Activated naive CD8-positive, alpha-beta T cell treated with anti-CD3 and anti-CD28 coated beads for 36 hours (primary cell): ENCODE measurements at places on chromosomes 6 and 20. TPM values are rescaled to one million over a fixed set of nuclear protein-coding genes. Genes with fewer than 3 reads are reported as not detected.
A peak's percentile ranks its signal among the peaks of the same experiment; 100 is the strongest.

DNA sequence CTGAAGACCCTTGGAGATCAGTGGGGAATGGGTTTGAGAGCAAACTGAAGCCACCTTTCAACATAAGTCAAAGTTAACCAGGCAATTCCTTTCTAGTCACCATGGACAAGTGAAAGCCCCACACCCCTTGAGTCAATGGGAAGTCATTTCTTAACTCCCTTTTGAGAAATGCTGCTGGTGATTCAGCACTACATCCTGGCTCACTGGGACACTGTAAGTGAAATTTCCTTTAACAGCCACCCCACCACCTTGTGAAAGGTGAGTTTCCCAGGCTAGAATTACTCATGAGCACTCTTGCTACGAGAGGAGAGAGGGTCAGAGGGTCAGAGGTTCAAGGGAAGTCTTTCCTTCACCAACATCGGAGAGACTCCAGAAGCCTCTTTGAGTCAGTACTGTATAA is 93.3 kb upstream of the MARCKS start:
- no peaks in the 10 kb centered on the region for H3K36me3 ChIP-seq
- no peak overlapping the region for H3K27ac ChIP-seq
- DNase-seq = no peak
- H3K4me1 ChIP-seq = peaks cover 7% of the 10 kb centered on the region
- H3K4me3 ChIP-seq = no peak overlapping the region

GRCh38 chr6:84752118-84752850 is 12.1 kb downstream of the TBX18 start:
- DNase-seq = no peak
- no peak overlapping the region for H3K27ac ChIP-seq
- H3K36me3 ChIP-seq = no peaks in the 10 kb centered on the region
- H3K4me3 ChIP-seq = no peak overlapping the region
- peaks cover 9% of the 10 kb centered on the region for H3K27me3 ChIP-seq
- H3K4me1 ChIP-seq = no peaks in the 10 kb centered on the region

DNA sequence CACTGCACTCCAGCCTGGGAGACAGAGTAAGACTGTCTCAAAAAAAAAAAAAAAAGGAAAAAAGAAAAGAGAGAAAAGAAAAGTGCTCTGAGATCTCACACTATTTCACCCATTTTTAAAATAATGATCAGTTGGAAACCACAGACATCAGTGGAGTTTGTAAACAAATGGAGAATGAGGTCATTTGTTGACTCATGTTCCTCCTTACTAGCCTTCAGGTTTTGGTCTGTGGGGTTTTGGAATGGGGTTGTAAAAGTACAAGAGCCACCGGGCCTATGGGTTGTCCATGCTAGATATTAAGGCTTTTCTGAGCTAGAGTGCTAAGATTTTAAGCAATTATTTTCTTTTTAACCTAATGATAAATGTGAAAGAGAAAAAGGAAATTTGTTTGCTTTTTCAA is 104.4 kb upstream of the PRL start:
- no peak overlapping the region for H3K4me3 ChIP-seq
- no peak overlapping the region for H3K27ac ChIP-seq
- H3K27me3 ChIP-seq = no peaks in the 10 kb centered on the region
- DNase-seq = no peak
- H3K36me3 ChIP-seq = no peaks in the 10 kb centered on the region

DNA sequence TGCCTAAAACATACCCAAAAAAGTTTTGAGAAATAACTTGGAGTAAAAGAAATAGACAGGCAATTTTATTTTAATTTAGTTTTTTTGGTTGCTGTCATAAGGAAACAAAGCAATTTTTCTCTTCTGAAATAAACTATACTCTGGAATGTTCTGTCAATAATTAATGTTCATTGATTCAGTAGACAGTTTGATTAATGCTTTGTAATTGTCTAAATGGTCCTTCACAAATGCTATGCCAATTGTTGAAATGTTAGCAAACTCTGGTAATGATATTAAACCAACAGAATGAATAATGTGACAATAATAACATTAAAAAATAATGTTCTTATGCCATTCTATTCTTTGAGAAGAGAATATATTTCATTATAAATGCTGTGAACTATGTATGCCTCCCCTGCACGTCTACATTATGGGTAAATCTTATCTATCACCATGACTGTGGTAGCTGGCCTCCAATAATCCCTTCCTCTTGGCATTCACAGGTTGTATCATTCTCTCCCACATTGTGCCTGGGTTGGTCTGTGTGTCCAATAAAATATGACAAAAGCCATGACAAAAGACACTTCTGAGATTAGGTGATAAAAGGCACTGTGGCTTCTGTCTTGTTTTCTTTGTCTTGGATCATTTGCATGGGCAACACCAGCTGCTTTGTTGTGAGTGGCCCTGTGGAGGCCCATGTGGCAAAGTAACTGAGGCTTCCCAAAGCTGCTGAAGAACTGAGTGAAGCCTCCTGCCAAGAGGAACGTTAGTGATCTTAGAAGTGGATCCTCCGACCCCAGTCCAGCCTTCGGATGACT is 25.1 kb downstream of the IL20RA start:
- no peaks in the 10 kb centered on the region for H3K4me1 ChIP-seq
- H3K4me3 ChIP-seq = no peak overlapping the region
- no peaks in the 10 kb centered on the region for H3K36me3 ChIP-seq

DNA sequence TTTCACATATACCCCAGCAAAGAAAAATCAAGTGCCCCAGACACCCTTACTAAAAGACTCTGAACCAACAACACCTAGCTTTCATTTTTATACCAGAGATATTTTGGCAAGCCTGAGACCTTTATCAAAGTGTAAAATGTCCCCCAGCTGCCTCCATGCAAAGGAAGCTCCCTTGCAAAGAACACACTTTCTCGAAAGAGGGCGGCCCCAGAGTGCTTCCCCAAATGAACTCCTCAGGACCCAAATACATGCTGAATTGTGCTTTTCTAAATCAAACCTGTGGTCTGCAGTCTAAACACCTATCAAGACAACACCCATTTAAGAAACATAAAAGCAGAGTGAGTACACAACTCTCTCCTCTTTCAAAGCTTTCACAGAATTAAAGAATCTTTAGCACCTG is 490 bp downstream of the IPCEF1 start:
- no peak overlapping the region for H3K4me3 ChIP-seq
- DNase-seq = no peak
- no peaks in the 10 kb centered on the region for H3K27me3 ChIP-seq
- H3K36me3 ChIP-seq = peaks cover 9% of the 10 kb centered on the region
- H3K27ac ChIP-seq = no peak overlapping the region

DNA sequence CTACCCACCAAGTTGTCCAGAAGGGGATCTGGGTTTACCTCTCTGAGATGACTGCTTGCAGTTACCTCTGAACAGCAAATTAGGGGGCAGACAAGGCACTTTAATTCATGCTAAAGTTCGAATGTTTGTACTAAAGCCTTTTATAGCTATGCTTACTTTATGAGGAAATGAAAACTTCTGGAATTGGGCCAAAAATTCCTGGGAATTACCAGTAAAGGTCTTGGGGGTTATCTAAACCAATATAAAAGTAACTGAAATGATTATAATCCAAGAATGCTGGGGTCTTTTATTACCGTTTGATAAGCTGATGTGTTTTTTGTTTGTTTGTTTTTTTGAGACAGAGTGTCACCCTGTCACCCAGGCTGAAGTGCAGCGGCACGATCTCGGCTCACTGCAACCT is 7.9 kb upstream of the LZTS3 start:
- DNase-seq = no peak
- peaks cover 2% of the 10 kb centered on the region for H3K36me3 ChIP-seq
- no peak overlapping the region for H3K4me3 ChIP-seq

DNA sequence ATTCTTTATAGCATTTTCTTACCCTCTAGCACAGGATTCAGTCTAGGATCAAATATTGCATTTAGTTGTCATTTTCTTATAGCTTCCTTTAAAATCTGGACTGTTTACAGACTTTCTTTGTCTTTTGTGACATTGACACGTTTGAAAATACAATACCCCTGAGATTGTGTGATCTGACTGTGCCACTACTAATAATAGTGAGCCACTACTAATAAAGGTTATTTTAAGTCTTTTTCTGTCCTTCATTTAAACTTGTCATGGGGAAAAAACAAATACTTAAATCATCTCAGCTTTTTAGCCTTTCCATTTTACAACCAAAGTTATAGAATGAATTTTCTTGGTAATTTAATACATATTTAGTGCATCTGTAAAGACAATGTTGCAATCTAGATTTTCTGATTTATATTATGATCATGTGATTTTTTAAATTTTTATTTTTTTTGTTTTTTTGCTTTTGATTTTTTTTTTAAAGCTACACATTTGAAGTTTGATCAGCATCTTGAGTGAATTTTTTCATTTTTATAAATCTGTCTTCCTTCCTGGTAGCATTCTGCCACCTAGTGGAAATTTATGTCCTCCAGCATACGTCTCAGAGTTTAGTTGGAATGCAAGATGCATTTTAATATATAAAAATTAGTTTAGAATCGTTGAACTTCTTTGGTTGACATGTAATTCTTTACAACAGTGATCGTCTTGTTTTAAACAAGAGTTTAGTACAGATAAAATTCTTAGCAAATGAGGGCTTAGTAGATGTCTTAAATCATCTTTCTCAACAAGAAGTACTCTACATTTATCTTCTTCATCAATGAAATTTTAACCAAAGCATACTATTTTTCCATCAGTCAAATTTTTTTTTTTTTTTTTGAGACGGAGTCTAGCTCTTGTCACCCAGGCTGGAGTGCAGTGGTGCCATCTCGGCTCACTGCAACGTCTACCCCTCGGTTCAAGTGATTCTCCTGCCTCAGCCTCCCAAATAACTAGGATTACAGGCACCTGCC is 119.4 kb downstream of the NCOA3 start:
- DNase-seq = no peak
- H3K27ac ChIP-seq = peak overlapping the region; percentile 60
- no peak overlapping the region for H3K4me3 ChIP-seq
- H3K27me3 ChIP-seq = no peaks in the 10 kb centered on the region
- peaks cover 24% of the 10 kb centered on the region for H3K36me3 ChIP-seq
- peaks cover 22% of the 10 kb centered on the region for H3K4me1 ChIP-seq

DNA sequence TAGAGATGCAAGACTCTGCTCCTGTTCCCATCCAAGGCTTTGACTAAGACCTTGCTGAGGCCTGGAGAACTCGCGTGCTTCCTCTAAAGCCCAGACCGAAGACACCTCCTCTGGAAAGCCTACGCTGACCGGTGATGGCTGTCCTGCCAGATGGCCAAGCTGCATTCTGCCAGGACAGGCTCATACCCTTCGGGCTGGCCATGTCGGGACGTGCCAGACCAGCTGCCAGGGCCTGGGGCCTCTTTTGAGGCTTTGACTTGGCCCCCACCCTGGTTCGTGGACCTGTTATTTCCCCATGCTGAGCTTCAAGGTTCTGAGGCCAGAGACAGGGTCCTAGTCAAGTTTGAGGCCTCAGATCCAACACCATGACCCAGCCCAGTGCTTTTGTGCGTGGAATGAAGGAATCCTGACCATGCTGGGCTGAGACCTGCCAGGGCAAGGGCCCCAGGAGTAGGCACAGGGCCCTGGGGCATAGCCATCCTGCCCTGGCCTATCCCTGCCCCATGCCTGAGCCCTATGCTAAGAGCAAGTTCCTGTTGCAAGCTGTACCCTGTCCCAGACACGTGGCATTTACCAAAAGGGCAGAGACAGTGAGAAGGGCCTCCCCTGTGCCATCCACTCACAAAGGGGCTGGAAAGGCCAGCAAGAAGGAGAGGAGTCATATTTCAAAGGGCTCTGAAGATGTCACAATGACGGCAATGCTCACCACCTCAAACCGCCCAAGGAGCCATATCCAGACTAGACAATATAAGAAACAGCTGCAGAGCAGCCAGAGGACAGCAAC is 42.8 kb downstream of the MRPL14 start:
- no peaks in the 10 kb centered on the region for H3K27me3 ChIP-seq
- H3K4me1 ChIP-seq = peaks cover 2% of the 10 kb centered on the region
- no peaks in the 10 kb centered on the region for H3K36me3 ChIP-seq

MPIG6B gene
- total RNA-seq = 0.56 TPM
